Ovary (tissue), 10 donors: ENCODE measurements at places on chromosomes 3 and 15. TPM values are rescaled to one million over a fixed set of nuclear protein-coding genes. Genes with fewer than 3 reads are reported as not detected.

Gene LCTL
- not detected for total RNA-seq

Gene SERPINI1
- 5.0 TPM for total RNA-seq

Gene CADPS
- total RNA-seq = 6.8 TPM

Gene OR5H6
- not detected for total RNA-seq

Gene PPARG
- 39.2 TPM for total RNA-seq

Gene ACTC1
- total RNA-seq = 0.78 TPM

Gene C2CD4A
- total RNA-seq = not detected

Gene ATP8B4
- total RNA-seq = 6.4 TPM

Gene ASB14
- total RNA-seq = not detected

Gene SERINC4
- not detected for total RNA-seq

Gene CCR1
- total RNA-seq = 7.7 TPM

Gene PFN2
- 113 TPM for total RNA-seq

Gene CDCP1
- total RNA-seq = 2.4 TPM

Gene AGBL1
- not detected for total RNA-seq

Gene PPM1M
- total RNA-seq = 32.4 TPM

Gene GNAT1
- not detected for total RNA-seq

Gene ERICH6
- 1.3 TPM for total RNA-seq

Gene INTS14
- total RNA-seq = 41.7 TPM

Gene UBA3
- total RNA-seq = 47.3 TPM

Gene GPR176
- total RNA-seq = 1.9 TPM

Gene TYRO3
- total RNA-seq = 109 TPM

Gene PTH1R
- 13.4 TPM for total RNA-seq

Gene CADM2
- total RNA-seq = 0.20 TPM

Gene CYP1A1
- not detected for total RNA-seq

Gene C3orf49
- not detected for total RNA-seq

Gene GOLGA8T
- total RNA-seq = 0.71 TPM

Gene TLR9
- total RNA-seq = 0.91 TPM

Gene SAXO2
- 10.0 TPM for total RNA-seq

Gene C3orf22
- 0.30 TPM for total RNA-seq

Gene TXNRD3
- total RNA-seq = 24.0 TPM

Gene SH3BP5
- 142 TPM for total RNA-seq

Gene SQOR
- total RNA-seq = 13.6 TPM

Gene SEMA3F
- total RNA-seq = 8.7 TPM

Gene RAB8B
- 48.5 TPM for total RNA-seq

Gene ATP2B2
- total RNA-seq = 0.48 TPM

Gene PLA2G4F
- total RNA-seq = 0.23 TPM

Gene FMN1
- 2.6 TPM for total RNA-seq

Gene TMOD2
- total RNA-seq = 11.5 TPM

Gene FILIP1L
- total RNA-seq = 169 TPM

Gene KY
- total RNA-seq = 1.3 TPM

Gene BRPF1
- 11.7 TPM for total RNA-seq

Gene FRMD4B
- 12.4 TPM for total RNA-seq

Gene GATA2
- total RNA-seq = 6.1 TPM

Gene GOLGA8K
- total RNA-seq = 1.8 TPM

Gene MITF
- total RNA-seq = 20.6 TPM

Gene LEO1
- 8.8 TPM for total RNA-seq

Gene DNAH1
- 7.8 TPM for total RNA-seq
